ENCODE measurements at places on chromosomes 1 and 21.

GRCh38 chr1:186753241-186753640, 73.0 kb upstream of the PTGS2 start:
- DNase-seq = no peak

DNA sequence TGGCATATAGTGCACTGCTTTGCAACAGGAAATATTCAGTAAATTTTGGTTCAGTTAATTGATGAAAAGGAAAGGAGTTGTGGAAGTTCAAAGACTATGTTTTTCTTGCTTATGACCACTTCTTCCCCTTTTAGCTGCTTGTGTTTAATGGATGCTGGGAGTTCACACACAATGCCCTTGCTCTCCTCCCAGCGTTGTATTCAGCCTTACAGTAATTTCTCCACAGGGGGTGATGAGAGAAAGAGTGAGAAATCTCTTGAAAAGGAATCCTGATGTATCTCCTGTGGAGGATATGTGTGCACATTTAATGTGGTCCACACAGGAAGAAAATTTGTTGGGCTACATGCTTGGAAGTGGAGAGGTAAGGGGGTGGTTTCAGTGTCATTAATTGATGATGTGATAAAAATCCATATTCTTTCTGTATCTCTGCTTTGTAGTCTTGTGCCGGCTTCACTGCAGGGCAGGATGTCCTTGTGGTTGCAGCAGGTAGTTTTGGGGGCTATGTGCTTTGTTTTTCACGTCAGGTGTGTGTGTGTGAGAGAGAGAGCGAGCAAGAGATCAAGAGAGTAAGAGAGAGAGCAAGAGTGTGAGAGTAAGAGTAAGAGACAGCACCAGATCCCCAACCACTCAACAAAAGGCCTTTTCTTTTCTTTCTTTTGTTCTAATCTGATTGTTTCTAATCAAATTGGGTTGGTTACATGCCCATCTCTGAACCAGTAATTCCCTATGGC, 204.4 kb downstream of the RWDD3 start:
- no peak for DNase-seq

GRCh38 chr1:89763649-89763986, 57.2 kb upstream of the LRRC8D start:
- no peak for DNase-seq

- no peak for DNase-seq
Measured at GRCh38 chr1:56972976-56973375, 7.2 kb upstream of the C8B start.

GRCh38 chr1:182304218-182304617, 87.4 kb downstream of the GLUL start:
- no peak for DNase-seq

All from esophagus squamous epithelium (tissue), 5 donors.